Activated CD8-positive, alpha-beta T cell treated with anti-CD3 and anti-CD28 coated beads for 36 hours (primary cell): ENCODE measurements at places on chromosomes 5 and 9. TPM values are rescaled to one million over a fixed set of nuclear protein-coding genes. Genes with fewer than 3 reads are reported as not detected.

DNA sequence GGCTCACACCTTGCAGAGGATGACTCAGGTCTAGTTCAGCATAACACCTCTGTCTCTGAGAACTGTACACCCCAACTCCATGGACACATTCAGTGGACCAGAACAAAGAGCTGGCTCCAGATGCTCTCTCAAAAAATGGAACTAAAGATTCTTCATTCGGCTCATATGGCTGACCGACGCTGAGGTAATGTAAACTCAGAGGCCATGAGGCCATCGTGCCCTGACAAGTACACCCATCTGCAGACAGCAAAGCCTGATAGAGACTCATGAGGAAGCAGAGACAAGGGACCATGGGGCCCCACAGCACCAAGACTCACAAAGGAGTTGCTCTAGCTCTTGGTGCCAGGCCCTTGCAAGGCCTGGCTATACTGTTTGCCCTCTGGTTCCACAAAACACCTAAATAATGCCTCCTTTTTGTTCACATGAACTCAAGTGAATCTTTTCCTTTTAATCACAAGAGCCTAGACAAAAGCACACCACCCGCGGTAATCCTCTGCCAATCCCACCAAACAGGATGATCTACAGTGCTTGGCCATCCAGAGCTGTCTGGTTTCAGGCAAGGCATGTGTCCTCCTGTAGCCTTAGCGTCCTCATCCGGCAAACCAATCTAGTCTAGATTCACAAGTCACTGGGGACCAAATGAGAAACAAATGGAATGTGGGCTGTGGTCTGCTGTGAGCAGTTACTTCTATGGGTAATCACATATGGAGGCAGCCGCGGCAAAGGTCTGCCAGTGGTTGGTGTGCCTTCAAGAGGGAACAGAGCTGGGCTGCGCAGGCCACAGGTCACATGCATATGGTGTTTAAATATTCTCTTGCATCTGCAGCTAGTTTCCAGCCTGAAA lies 22.7 kb downstream of the MED27 start:
- H3K4me3 ChIP-seq: no peak overlapping the region
- peaks cover 31% of the 10 kb centered on the region for H3K36me3 ChIP-seq
- no peak overlapping the region for H3K27ac ChIP-seq
- DNase-seq: no peak
- H3K4me1 ChIP-seq: peaks cover 14% of the 10 kb centered on the region

- peaks cover 3% of the 10 kb centered on the region for H3K4me1 ChIP-seq
- H3K27ac ChIP-seq: no peak overlapping the region
- DNase-seq: no peak
- H3K27me3 ChIP-seq: peaks cover 5% of the 10 kb centered on the region
- no peak overlapping the region for H3K4me3 ChIP-seq
These were observed 24.8 kb downstream of the RANBP3L start for GRCh38 chr5:36276864-36277263.

GRCh38 chr9:20753761-20754160 lies 69.7 kb downstream of the FOCAD start:
- no peaks in the 10 kb centered on the region for H3K27me3 ChIP-seq
- peaks cover 8% of the 10 kb centered on the region for H3K36me3 ChIP-seq
- no peak for DNase-seq
- no peak overlapping the region for H3K4me3 ChIP-seq
- no peak overlapping the region for H3K27ac ChIP-seq
- no peaks in the 10 kb centered on the region for H3K4me1 ChIP-seq

GRCh38 chr5:137105351-137106035 lies 393.6 kb downstream of the SPOCK1 start:
- DNase-seq: no peak
- H3K4me3 ChIP-seq: no peak overlapping the region
- peaks cover 2% of the 10 kb centered on the region for H3K27me3 ChIP-seq
- H3K36me3 ChIP-seq: no peaks in the 10 kb centered on the region

- H3K27me3 ChIP-seq: no peaks in the 10 kb centered on the region
- no peak for DNase-seq
- H3K4me1 ChIP-seq: peaks cover 28% of the 10 kb centered on the region
- peaks cover 57% of the 10 kb centered on the region for H3K36me3 ChIP-seq
These were observed 134.4 kb downstream of the RFX3 start for GRCh38 chr9:3391414-3391813.

DNA sequence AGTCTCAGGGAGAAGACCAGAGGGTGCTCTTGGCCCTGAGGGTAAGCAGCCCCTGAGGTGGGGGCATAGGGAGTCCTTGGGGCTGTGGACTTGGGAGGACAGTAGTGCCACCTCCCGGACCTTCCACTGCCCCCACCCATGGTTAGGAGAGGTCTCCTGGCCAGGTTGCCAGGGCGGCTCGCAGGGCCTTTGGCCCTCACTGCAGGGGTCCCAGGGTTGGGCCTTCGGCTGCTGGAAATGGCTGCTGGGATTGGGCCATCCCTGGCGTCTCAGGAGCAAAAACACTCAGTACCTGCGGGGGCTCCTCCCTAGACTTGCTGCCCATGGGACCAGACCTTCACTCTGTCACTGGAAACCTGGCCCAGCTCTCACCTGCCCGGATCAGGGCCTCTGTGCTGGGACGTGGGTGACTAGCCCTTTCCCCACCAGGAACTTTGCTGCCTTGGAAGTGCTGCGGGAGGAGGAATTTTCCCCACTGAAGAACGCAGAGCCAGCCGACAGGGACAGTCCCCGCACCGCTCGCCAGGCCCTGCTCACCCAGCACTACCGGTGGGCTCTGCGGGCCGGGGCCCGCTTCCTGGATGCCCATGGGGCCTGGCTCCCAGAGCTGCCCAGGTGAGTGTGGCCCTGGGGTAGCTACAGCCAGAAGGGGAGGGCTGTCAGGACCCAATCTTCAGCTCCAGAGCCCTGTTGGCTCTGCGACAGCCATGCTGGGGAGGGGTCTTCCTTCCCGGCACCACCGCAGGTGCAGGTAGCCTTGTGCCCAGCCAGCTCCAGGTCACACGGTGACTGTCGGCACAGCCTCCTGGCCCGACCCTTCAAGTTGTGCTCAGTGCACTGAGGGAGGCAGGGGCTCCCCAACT lies 3.2 kb downstream of the UAP1L1 start:
- H3K27me3 ChIP-seq: no peaks in the 10 kb centered on the region
- peak overlapping the region; percentile 47 for H3K4me3 ChIP-seq
- H3K27ac ChIP-seq: no peak overlapping the region
- no peak for DNase-seq

GRCh38 chr5:89707891-89708290 lies 701.7 kb downstream of the CETN3 start:
- H3K36me3 ChIP-seq: no peaks in the 10 kb centered on the region
- H3K4me1 ChIP-seq: no peaks in the 10 kb centered on the region
- H3K27ac ChIP-seq: no peak overlapping the region
- no peak overlapping the region for H3K4me3 ChIP-seq

- peaks cover 2% of the 10 kb centered on the region for H3K27me3 ChIP-seq
- H3K36me3 ChIP-seq: no peaks in the 10 kb centered on the region
- no peak overlapping the region for H3K27ac ChIP-seq
- no peaks in the 10 kb centered on the region for H3K4me1 ChIP-seq
These were observed 93.1 kb upstream of the TRPC7 start for GRCh38 chr5:136458481-136458880.

DNA sequence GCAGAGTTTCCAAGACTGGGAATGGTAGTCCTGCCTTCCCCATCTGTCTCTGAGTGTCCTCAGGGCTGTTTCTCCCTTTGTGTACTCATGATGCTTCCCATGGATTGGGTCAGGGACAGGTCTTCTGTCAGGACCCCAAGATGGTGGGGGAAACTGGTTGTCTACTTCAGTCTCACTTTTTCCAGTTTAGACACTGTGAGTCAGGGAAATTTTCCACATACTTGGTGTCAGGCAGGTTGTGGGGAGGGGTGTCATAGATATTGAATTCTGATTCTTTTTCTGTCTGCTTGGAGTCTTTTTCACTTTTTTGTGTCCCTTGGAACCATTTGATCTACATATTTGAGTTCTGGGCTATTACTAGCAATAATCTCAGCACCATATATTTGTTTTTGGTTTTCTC lies 10.3 kb downstream of the POLK start:
- H3K36me3 ChIP-seq: peaks cover 57% of the 10 kb centered on the region
- H3K4me1 ChIP-seq: peaks cover 66% of the 10 kb centered on the region
- peak; percentile 13 for DNase-seq
- peak overlapping the region; percentile 40 for H3K27ac ChIP-seq

- H3K4me1 ChIP-seq: no peaks in the 10 kb centered on the region
- no peak for DNase-seq
- H3K27ac ChIP-seq: no peak overlapping the region
- H3K4me3 ChIP-seq: no peak overlapping the region
- no peaks in the 10 kb centered on the region for H3K36me3 ChIP-seq
These were observed 409.2 kb downstream of the CSNK1G3 start for GRCh38 chr5:123921193-123921592.

- H3K36me3 ChIP-seq: no peaks in the 10 kb centered on the region
- no peaks in the 10 kb centered on the region for H3K27me3 ChIP-seq
- H3K27ac ChIP-seq: no peak overlapping the region
- DNase-seq: no peak
These were observed 19.7 kb downstream of the SVEP1 start for GRCh38 chr9:110559869-110560268.

DNA sequence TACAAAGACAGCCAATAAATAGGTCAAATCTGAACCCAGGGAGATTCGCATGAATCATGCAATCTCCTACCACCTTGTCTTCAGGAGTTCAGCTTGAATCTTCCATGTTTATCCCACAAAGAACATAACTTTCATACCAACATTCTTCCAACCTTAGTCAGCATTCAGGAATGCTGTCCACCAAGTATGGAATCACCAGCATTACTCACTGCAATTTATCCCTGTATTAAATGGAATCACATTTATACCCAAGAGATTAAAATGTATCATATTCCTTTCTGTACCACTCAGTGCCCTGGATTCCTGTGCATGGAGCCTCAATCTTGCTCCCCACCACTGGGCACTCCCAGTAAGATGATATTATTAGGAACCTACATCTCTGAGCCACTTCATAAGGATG lies 162.6 kb downstream of the GLIS3 start:
- H3K36me3 ChIP-seq: no peaks in the 10 kb centered on the region
- peaks cover 4% of the 10 kb centered on the region for H3K4me1 ChIP-seq
- no peak for DNase-seq
- H3K4me3 ChIP-seq: no peak overlapping the region

GRCh38 chr5:12691330-12691729 lies 787.1 kb upstream of the CTNND2 start:
- DNase-seq: no peak
- H3K27me3 ChIP-seq: no peaks in the 10 kb centered on the region
- no peak overlapping the region for H3K4me3 ChIP-seq
- no peaks in the 10 kb centered on the region for H3K36me3 ChIP-seq
- no peak overlapping the region for H3K27ac ChIP-seq
- no peaks in the 10 kb centered on the region for H3K4me1 ChIP-seq

DNA sequence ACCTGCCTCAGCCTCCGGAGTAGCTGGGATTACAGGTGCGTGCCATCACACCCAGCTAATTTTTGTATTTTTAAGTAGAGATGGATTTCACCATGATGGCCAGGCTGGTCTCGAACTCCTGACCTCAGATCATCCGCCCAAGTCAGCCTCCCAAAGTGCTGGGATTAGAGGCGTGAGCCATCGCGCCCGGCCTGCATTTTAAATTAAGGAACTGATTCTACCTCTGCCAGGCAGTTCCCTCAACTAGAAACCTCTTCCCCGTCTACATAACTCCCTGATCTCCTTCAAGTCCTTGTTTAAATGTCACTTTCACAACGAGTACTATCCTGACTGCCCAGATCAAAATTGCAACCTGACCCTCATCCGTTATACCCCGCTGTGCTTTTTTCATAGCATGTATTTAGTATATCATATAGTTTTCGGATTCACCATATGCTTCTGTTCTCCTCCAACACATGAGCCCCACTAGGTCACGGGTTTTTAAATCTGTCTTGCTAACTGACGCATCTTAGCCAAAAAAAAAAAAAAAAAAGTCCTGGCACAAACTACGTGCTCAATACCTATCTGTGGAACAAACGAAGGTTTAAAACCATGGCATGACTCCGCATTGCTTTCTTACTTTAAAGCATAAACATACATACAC lies 858 bp upstream of the SOWAHA start:
- peaks cover 7% of the 10 kb centered on the region for H3K4me1 ChIP-seq
- no peak for DNase-seq
- H3K27ac ChIP-seq: no peak overlapping the region
- H3K36me3 ChIP-seq: no peaks in the 10 kb centered on the region

GRCh38 chr5:165497707-165498106 lies 1992.3 kb downstream of the MAT2B start:
- no peaks in the 10 kb centered on the region for H3K36me3 ChIP-seq
- H3K4me1 ChIP-seq: no peaks in the 10 kb centered on the region
- H3K27me3 ChIP-seq: no peaks in the 10 kb centered on the region
- no peak overlapping the region for H3K27ac ChIP-seq

- DNase-seq: peak; percentile 63
- H3K36me3 ChIP-seq: no peaks in the 10 kb centered on the region
- H3K27me3 ChIP-seq: peaks cover 16% of the 10 kb centered on the region
- no peaks in the 10 kb centered on the region for H3K4me1 ChIP-seq
- H3K27ac ChIP-seq: no peak overlapping the region
- no peak overlapping the region for H3K4me3 ChIP-seq
These were observed 83.5 kb upstream of the RUSC2 start for GRCh38 chr9:35406183-35406959.

DNA sequence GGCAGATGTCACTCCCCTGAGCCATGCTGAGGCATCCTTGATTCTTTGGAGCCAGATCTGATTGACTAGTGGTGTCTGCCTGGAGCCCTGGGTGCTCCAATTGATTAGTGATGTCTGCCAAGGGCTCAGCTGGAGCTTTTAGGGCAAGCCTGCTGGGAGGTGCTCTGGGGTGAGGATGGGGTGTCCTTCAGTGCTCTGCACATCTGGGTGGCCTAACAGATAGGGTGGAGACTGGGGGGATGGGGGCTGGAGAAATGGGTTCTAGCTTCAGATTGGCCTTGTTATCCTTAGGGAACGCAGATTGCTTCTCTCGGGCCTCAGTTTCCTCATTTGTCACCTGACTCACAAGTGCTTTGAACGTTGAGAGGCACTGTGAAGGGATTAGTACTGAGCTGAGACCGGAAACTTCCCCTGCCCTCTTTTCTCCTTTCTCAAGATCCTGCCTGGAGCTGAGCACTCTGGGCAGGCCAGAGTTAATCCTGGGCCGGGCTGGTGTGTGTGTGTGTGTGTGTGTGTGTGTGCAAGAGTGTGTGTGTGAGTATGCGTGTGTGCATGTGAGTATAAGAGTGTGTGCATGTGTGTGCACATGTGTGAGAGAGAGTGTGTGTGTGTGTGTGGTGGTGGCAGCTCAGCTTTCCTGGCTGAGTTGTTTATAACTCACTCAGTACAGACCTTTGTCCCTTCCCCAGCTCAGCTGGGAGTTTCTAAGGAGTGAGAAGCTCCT lies 5.6 kb upstream of the IER5L start:
- no peaks in the 10 kb centered on the region for H3K27me3 ChIP-seq
- H3K4me3 ChIP-seq: no peak overlapping the region
- no peak overlapping the region for H3K27ac ChIP-seq
- no peak for DNase-seq

KLHL3 gene
- total RNA-seq: 9.2 TPM

SLC1A1 gene
- total RNA-seq: 0.29 TPM

OR1Q1 gene
- not detected for total RNA-seq

ZNF618 gene
- total RNA-seq: 0.22 TPM

WDR38 gene
- total RNA-seq: not detected

PRRC1 gene
- 38.0 TPM for total RNA-seq

FAM163B gene
- not detected for total RNA-seq

LRRC14B gene
- total RNA-seq: not detected

QSOX2 gene
- 21.5 TPM for total RNA-seq

DEPDC1B gene
- total RNA-seq: 34.1 TPM
